ENCODE measurements at places on chromosomes 12 and 14. TPM values are rescaled to one million over a fixed set of nuclear protein-coding genes. Genes with fewer than 3 reads are reported as not detected.

GRCh38 chr12:65670775-65671174 is 153.5 kb upstream of the HMGA2 start:
- no peak for DNase-seq

- DNase-seq, result no peak
Observed at GRCh38 chr12:1630133-1630826, 1.2 kb downstream of the WNT5B start.

DNA sequence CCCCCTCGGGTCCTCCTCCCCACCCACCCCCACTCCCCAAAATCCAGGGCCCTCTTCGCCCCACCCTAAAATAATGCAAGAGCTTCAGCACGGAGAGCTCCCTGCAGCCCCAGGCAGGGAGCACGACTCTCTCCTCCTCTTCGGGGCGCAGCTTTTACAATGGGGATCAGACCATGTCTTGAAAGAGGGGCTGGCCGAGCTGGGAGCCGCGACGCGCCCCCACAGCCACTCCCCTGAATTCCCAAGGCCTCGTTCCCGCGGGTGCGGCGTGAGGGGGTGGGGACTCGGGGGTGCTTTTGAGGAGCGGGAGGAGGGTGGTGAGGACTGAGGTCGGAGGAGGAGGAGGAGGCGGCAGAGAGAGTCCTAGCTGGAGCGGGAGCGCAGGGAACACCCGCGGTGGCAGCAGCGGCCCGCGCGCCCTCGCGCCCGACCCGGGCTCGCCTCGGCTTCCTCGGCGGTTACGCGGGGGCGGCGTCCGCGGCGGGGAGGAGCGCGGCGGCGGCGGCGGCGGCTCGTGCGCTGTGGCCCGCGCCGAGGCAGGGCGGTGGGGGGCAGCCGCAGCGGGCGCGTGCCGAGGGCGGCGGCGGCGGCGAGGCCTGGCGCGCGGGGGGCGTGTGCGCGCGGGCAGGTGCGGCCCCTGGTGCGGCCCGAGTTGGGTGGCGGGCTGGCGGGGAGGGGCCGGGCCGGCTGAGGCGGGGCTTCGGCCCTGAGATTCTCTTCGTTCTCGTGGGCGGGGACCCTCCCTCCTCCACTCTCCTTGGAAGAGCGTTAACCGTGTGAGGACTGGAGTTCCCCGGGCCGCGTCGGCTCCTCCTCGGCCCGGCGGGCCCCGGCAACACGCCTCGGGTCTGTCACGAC is at the start of gene ANKS1B:
Gene ANKS1B (minus strand): TSS at position 666 of the 858 bp plus-strand sequence. CDS start 699 bp downstream, outside the sequence.
- no peak for DNase-seq

DNA sequence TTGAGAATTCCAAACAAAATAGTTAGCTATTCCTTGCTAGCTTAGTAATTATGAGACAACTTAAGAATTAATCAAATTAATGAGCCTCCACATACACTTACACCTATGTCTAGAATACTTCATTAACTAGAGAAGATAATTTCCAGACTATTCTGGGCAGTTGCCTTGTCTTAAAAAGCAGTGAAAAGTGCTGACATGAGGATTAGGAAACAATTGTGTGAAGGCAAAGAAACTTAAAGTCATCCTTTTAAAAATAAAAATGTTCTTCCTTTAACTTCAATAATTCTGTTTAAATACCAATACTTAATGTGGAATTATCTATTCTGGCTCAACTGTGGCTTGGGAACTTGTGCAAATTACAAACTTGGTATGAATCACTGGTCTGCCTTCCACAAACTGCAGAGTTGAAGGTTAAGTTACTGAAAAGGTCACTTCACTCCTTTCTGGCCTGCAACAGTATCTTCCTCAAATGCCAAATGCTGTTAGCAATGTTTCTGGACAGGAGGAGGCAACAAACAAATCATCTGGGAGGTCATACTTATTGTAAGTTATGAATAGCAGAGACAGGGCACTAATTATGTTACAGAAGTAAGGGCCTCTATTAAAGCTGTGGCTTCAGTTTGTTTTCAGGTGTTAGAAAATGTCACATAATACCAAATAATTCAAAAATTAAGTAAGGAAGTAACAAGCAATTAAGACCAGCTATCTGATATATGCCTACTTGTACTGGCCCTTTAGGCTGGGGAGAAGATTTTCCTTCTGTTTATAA is 19.2 kb downstream of the PPTC7 start:
- no peak for DNase-seq

- DNase-seq, result no peak
Observed at GRCh38 chr14:96902004-96902403, 104.8 kb downstream of the VRK1 start.

DNA sequence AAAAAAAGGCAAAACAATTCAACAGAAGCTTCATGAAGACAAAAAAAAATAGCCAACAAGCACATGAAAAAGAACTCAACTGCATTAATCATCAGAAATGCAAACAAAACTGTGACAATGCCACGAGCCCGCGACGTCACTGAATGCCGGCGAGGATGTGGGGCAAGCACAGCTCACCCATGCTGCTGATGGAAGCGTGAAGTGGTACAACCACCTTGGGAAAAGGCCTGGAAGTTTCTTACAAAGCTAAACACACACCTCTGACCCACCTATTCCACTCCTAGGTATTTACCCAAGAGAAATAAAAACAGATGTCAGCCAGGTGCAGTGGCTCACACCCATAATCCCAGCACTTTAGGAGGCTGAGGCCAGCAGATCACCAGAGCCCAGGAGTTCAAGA is 10.5 kb downstream of the BTBD6 start:
- DNase-seq, result no peak

DNA sequence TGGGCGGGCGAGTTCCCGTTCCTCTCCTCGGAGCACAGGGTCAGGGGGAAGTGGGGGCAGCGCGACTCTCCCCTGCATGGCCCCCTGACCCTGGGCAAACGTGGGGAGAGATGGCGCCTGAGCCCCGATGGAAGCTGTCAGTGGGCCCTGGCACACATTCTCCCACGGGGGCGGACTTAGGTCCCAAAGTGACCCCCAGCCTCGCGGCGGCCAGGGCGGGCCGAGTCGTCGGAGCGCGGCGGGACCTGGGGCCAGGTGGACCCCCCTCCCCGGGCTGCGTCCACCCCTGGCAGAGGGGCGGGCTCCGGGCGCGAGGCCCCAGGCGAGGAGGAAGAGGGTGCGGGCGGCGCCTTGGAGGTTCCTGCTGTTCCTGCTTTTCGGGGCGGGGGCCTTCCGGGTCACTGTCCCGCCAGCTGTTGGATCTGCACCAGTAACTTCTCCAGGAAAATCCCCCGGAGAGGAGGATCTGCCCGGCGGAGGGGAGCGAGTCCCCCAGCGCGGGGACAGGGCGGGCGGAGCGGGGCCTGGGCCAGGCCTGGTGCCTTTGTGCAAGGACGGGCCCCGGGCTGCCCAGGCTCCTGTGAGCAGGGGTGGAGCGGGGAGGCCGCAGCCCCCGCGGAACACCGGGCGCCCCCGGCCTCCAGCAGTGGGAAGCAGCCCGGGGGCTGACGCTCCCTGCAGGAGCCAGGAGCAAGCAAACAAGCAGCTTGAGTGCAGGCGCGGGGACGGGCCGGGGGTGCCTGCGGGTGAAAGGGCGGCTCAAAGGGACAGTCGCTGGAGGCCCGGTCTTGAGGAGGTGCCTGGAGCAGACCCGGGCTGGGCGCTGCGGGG is 15.3 kb downstream of the TNFAIP2 start:
- DNase-seq, result no peak

DNA sequence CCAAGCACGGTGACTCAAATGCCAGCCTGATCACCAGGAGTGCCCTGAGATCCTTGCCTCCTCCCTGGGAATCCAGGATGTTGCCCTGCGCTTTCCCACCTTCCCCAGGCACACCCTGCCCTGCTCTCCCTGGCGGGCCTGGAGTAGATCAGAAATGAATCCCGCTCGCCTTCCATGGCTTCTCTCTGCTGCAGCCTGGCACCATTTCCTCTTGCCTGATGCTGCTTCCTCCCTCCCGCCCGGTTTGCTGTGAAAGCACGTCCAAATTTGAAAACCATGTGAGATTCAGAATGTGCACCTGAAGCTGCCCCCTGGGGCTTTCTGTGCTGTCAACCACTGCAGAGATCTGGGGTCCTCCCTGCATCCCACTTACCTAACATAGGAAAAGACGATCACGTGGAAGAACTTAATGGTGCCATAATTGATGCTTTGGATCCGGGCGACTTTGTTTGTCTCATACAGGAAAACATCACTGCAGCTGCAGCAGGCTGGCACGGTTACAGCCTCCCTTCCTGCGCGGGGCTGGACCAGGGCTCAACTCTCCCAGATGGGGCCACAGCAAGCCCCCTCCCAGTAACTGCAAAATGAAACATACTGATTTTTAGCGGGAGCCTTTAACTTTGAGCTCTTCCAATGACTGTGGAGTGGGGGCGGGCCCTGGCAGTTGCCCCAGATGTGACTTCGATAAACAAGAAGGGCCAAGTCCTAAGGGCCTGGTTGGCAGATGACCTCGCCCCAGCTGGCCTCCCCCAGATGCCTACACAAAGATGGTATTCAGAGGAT is 24.9 kb upstream of the C12orf76 start:
- no peak for DNase-seq

Gene GLIPR1L2
- not detected for polyA plus RNA-seq

Gene KIF26A
- not detected for polyA plus RNA-seq

GRCh38 chr14:22896760-22897159 is 13.7 kb downstream of the REM2 start:
- DNase-seq, result no peak

DNA sequence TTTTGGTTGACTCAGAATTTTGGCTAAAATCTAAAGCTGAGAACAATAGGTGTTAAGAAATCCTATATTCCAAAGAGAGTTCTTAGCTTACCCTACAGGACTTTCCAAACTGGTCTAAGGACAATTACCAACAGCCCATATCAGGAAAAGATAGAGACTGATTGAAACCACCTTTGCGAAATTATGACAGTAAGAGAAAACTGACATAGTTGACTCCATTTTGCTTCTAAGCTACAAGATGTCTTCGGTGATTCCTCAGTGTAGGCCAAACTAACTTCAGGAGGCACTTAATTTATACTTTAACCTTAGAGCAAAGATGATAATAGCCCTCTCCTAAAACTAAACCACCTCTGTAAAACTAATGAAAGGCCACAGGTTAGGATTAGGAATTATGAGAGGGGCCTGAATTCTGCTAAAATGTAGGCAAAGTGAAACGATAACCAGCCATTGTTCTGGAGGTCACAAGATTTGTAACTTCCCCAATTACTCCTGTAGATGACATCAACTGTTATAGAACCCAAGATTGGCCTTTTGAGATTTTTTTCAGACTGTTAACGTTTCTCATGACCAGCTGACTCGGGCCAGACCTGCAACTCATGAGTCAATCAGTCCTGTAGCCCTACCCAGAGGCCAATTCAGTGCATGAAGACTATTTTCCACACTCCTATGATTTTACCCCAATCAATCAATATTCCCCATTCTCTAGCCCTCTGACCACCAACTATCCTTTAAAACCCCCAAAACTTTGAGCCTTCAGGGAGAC is 43.0 kb downstream of the KLRG1 start:
- DNase-seq, result no peak

DNA sequence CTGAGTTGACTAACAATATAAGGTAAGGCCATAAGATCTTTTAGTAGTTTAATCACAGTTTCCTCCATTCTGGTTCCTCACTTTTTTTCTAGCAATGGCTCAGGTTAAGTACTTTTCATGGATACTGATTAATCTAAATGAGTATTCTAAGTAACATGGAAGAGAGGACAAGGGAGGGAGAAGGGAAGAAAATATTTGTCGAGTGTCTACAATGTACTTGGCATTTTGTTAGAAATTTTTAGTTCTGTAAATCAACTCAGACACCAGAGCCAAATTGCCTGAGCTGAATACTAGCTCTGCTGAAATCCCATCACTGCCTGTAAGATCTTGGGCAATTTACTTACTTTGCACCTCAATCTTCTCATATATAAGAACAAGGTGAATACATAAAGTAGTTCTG is 20.2 kb downstream of the RERG start:
- DNase-seq, result no peak

Gene SERPINA4
- 82.7 TPM for polyA plus RNA-seq
